ENCODE measurements at places on chromosomes 2 and 18.

DNA sequence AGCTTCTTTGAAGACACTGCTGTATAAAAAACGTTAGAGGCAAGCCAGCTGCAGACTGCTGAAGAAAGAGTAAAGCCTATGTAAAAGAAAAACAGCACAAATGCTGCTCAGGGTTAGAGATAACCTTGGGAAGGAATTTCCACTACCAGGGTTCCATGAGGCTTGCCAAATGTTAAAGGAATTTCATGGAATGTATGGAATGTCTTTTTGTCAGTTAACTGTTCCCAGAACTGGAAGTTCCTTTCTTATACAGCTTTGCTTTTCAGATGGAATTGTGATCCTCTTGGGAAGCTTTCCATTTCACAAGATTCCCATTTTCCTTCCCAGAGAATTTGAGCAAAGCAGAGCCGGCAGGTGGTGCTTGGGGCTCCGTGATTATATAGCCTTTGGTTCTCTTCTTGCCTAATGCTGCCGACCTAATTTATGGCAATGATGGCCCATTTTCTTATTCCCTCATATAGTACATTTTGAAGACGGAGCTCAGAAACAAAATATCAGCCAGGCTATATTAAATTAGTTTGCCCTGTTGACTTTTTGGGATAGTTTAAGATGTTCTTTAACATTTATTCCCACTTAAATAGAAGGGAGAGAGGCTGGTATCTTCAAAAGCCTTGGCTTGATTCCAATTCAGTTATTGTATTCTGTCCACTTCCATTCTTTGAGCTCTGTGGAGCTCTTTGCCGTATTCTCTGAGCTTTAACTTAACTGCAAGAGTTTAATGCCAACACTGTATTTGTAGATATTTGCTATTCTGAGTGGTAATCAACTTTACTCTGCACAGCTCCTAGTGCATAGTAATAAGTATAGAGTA is 162.3 kb downstream of the PHLPP1 start:
- DNase-seq: no peak

- peak; percentile 79 for DNase-seq
Measured at GRCh38 chr2:130834091-130834930, 2.4 kb upstream of the ARHGEF4 start.

GRCh38 chr2:18896125-18896764 is 306.9 kb upstream of the NT5C1B start:
- DNase-seq: no peak

DNA sequence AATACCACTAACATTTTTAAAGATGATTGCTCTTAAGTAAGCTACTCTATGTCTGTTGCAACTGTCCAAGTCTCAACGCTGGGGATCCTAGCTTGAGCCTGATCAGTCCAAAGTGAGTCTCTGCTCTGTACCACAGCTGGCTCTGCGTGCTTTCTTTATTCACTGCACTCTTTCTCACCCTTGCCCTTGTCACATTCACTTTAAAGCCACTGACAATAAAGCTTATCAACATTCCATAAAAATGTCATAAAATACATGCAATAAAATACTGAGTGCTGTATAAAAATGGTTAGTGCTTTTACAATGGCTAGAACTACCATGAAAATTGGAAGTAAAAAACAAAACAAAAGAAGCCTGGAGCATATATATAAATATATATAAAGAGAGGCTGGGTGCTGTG is 45.5 kb upstream of the LRRTM4 start:
- DNase-seq: no peak

- DNase-seq: no peak
Measured at GRCh38 chr2:7694076-7694985, 777.1 kb downstream of the RNF144A start.

DNA sequence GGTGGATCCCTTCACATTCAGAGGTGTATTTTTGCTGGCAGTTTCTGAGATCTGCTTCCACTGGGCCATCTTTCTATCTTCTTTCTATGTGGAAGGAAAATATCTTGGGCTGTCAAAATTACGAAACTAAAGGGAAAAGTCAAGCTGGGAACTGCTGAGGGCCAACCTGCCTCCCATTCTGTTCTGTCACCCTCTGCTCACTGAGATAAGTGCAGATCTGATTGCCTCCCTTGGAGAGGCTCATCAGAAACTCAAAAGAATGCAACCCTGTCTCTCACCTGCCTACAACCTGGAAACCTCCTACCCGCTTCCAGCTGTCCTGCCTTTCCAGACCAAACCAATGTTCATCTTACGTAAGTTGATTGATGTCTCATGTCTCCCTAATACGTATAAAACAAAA is 26.5 kb downstream of the RAX start:
- DNase-seq: no peak

- DNase-seq: no peak
Measured at GRCh38 chr2:235324324-235324723, 169.5 kb upstream of the AGAP1 start.

- DNase-seq: peak; percentile 64
Measured at GRCh38 chr18:3995476-3996102, 459.5 kb downstream of the DLGAP1 start.

GRCh38 chr2:77314721-77315120 is 207.5 kb downstream of the LRRTM4 start:
- peak; percentile 64 for DNase-seq

GRCh38 chr2:70705160-70705850 is 62.7 kb downstream of the ADD2 start:
- no peak for DNase-seq

GRCh38 chr18:46040033-46040746 is 31.9 kb downstream of the PSTPIP2 start:
- DNase-seq: no peak

DNA sequence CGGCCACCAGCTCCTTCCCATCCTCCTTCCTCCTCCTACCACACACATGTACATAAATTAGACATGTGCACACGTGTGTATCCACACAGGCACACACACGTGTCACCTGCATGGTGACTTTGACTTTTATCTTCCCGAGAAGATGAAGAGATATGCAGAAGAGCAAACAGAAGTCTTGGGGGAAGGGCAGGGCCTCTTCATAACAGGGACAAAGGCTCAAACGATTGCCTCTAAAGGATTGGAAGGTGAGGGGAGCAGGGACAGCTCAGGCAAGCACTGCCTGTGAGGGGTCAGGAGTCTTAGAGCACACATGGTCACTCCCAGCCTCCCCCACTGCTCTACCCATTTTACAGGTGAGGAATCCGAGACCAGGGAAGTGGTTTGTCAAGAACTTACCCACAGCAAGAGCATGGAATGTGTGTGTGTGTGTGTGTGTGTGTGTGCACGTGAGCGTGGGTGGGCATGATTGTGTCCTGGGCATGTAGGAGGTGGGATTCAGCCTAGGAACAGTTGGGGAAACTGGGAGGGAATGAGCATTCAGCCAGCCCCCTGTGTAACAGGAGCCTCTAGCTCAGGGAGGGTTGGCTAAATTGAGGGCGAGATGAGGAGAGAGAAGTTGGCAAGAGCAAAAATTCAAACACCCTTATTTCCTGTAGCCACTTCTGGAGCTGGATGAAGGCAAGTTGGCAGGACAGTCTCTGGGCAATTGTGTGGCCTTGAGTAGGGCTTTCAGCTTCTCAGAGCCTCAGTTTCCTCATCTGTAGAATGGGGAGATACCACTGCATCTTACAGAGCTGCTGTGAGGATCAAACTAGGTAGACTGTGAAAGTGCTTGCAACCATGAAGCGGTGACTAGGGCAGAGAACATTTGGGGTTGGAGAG is 24.2 kb downstream of the CIB4 start:
- DNase-seq: no peak

GRCh38 chr2:128997166-128997866 is 678.6 kb upstream of the HS6ST1 start:
- no peak for DNase-seq

- DNase-seq: no peak
Measured at GRCh38 chr2:172375251-172375650, 52.1 kb upstream of the ITGA6 start.

DNA sequence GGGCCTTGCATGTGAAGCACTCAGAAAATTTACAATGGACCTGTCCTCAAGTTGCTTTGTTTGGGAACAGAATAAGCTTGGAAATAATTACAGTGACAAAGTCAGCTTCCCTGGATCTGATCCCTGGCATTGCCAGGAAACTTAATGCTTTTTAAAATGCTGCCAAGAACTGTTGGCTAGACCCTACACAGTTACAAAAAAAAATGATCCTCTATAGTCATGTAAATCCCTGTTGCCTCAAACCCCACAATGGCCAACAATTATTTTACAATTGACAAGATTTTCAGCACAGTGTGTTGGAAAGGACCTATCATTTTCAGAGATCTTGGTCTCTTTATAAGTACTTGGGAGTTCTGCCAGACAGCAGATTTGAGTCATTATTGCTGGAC is 470.4 kb upstream of the ACVR2A start:
- no peak for DNase-seq
